Fibroblast of skin of scalp (primary cell): ENCODE measurements at places on chromosomes 1 and 21.
A peak's percentile ranks its signal among the peaks of the same experiment; 100 is the strongest.

DNA sequence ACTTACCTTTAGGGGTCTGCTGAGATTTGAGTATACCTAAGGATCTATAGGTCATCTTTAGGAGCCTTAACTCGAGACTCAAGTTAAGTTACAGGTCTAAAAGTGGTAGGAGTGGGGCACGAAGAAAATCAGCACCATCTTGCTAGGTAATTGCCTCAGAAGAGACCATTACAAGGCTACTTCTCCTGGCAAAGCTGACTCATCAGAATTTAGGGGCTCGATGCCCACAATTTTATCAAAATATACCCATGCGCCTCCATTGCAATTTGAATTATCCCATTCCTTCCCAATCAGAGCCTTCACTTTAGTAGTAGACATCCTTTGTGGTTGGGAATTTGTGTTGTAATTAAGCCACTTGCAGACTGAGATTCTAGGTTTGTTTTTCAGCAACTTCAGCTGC lies 1994.3 kb downstream of the MRPL39 start:
- DNase-seq, result no peak

- no peak for DNase-seq
Measured at GRCh38 chr1:222739929-222740328, 2.9 kb downstream of the FAM177B start.

DNA sequence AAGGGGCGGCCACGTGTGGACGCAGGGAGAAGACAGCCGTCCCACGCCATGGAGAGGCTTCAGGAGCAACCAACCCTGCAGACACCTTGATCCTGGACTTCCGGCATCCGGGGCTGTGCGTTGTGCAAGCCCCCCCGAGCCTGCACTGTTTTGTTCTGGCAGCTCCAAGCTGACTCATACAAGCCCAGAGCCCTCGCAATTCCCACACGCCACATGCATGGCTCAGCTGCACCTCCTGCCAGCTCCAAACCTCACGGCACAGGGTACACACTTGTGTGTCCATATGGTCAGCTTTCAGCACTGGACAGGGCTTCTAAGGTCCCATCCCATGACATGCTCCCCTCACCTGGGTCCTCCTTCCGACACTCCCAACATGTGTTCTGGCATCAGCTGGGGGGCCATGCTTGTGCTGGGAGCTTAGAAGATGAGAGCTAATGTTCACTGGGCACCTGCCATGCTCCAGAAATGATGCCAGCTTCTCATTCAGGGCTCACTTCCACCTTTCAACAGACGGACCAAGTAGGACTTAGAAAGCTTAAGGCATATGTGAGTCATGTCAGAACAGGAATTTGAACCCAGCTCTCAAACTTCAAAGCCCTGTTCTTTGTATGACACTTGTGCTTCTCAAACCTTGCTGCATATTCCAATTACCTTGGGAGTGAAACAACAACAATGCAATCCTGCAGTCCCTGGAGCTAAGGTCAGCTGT lies 137.3 kb downstream of the PGBD5 start:
- DNase-seq, result peak; percentile 17

- peak; percentile 9 for DNase-seq
Measured at GRCh38 chr1:80582980-80583379, 1217.8 kb upstream of the ADGRL2 start.

- no peak for DNase-seq
Measured at GRCh38 chr1:89715677-89716076, 82.8 kb downstream of the LRRC8C start.

GRCh38 chr1:83791821-83792437 lies 207.0 kb downstream of the TTLL7 start:
- DNase-seq, result peak; percentile 55

GRCh38 chr1:110523011-110523410 lies 4.0 kb upstream of the KCNA10 start:
- DNase-seq, result no peak
